ENCODE measurements at places on chromosomes 1 and 21.

DNA sequence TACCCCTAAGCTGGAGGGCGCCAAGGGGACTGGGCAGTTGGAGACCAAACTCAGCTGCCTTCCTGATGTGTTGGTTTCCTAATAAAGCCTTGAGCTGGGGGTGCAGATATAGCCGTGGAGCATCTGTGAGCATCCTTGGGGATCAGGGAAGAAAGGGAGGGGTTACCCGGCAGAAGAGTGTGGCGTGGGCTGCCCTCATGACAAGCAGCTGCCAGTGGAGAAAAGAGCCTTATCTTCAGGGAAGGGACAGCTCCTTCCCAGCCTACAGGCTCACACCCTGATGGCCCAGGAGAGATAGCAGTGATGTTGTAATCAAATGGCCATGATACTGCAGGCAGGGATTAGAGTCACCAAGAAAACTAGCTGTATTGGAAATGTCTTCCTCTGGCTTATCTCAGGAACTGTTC is 10.8 kb upstream of the NFASC start:
- DNase-seq: no peak

DNA sequence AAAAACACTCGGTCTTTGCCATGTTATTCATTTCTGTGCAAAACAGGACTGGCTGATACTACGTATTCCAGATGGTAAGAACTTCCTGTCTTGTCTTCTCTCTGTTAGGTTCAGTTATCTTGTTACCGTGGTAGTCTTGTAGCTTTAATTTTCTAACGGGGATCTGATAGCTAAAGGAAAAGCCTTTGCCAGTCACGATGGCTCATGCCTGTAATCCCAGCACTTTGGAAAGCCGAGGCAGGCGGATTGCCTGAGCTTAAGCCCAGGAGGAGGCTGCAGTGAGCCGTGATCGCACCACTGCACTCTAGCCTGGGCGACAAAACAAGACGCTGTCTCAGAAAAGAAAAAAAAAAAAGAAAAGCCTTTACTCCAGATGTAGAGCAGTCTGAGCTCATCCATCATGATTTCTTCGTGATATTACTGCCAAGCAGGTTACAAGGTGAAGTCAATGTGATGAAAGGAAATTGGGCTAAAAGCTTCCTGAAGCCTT is 11.1 kb upstream of the MSTO1 start:
- no peak for DNase-seq

GRCh38 chr1:20112279-20113000 is 6.9 kb downstream of the PLA2G2D start:
- no peak for DNase-seq

- DNase-seq: no peak
Observed at GRCh38 chr1:234393190-234393589, 19.9 kb downstream of the COA6 start.

DNA sequence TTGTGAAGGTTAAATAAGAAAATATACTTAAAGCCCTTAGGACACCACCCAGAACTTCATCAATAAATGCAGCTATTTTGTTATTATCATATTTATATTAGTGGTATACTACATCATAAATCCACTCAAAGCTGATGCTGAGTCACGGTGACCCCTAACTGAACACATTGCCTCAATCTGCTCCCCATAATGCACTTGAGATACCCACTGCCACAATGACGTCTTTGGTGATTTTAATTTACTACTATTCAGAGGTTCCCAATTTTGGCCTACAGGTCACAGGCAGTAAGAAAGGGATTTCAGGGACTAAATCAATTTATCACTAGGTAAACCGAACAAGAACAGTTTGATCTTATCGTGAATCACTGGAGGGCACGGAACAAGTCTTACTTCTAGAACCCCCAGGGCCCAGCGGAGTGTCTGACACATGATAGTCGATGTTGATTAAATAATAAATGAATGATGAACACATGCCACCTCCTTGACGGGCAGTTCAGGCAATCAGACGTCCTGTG is 493 bp upstream of the CHD1L start:
- no peak for DNase-seq

GRCh38 chr1:241447031-241447644 is 72.4 kb downstream of the FH start:
- no peak for DNase-seq
